ENCODE measurements at places on chromosomes 6 and 20. TPM values are rescaled to one million over a fixed set of nuclear protein-coding genes. Genes with fewer than 3 reads are reported as not detected.
A peak's percentile ranks its signal among the peaks of the same experiment; 100 is the strongest.

DNA sequence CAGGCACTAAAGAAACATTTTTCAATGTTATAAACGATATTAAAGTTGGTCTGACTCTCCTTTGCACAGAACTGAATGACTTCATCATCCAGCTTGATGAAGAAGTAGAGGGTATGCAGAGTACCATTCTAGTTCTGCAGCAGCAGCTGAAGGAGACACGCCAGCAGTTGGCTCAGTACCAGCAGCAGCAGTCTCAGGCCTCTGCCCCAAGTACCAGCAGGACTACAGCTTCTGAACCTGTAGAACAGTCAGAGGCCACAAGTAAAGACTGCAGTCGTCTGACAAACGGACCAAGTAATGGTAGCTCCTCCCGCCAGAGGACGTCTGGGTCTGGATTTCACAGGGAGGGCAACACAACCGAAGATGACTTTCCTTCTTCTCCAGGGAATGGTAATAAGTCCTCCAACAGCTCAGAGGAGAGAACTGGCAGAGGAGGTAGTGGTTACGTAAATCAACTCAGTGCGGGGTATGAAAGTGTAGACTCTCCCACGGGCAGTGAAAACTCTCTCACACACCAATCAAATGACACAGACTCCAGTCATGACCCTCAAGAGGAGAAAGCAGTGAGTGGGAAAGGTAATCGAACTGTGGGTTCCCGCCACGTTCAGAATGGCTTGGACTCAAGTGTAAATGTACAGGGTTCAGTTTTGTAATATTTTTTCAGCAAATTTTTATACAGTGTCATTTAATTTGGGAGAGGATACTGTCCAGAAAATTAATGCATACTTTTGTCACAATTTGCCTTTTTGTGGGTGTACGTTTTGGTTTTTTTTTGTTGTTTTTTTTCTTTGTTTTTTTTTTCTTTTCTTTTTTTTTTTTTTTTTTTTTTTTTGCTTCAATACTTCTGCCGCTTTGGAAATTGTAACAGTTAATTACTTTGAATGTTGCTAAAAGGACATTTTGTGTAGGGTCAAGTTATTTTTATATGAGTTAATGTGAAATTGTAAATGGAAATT, 6.6 kb upstream of the ACAT2 start:
- no peak for DNase-seq

- DNase-seq, result no peak
These were observed 14.8 kb downstream of the FAXC start for GRCh38 chr6:99334526-99335127.

- DNase-seq, result no peak
These were observed 60.1 kb downstream of the FAM217A start for GRCh38 chr6:4018924-4019236.

GRCh38 chr6:138318741-138319375, 58.8 kb upstream of the SMIM28 start:
- no peak for DNase-seq

DNA sequence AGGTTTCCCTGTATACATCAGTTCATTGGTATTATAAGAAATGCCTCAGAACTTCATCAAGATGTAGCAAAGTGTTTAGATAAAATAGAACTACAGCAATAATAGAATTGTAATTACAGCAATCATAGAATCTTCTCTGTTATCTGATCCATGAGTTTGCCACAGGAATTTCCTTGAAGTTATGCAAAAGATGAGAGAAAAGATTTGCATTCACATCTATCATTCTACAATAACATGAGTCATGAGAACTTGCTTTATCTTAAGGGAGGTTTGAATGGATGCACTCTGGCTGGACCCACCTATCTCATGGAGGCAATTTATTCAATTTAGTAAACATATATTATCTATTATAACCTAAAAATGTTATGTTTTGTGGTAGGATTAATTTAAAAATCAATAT, 329.8 kb upstream of the EPHA7 start:
- DNase-seq, result no peak

DNA sequence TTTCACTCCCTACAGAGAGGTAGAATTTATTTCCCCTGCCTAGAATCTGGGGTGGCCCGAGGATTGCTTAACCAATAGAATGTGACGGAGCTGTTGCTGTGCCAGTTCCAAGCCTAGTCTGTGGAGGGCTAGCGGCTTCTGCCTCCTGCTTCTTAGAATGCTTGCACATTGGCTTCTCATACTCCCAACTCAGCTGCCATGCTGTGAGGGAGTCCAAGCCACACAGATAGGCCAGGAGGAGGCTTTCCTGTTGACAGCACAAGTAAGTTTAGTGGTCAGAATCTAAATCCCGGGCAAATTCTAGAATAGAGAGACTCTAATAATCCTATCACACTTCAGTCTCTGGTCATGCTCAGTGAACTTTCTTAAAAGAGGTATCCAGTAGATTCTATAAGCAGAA, 57.5 kb upstream of the SNRPB2 start:
- no peak for DNase-seq

DNA sequence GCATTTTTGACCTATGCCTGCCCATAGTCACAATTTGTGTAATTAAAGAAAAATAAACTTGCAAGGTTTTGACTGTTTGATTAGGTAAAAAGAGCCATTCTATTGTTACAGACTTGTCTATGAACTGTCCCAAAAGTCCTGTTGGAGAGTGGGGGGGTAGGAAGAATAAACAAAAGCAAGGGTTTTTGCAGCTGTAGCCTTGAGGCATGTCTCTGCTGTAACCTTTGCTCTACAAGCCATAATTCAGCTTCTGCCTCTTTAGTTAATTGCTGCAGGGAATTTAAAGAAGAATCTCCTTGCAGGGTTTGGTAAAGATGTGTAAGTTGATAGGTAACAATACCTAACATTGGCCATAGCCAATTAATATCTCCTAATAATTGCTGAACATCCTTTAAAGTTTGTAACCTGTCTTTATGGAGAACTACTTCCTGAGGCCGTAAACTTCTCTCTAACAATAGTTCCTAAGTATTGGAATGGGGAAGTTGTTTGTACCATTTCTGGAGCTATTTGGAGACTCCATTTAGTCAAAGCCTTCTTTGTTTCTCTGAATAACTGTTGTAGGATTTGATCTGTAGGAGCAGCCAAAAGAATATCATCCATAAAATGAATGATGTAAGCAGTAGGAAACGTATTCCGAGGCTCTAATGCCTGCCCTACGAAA, 7.9 kb upstream of the ABHD12 start:
- DNase-seq, result no peak

- DNase-seq, result no peak
These were observed 27.2 kb upstream of the EFHC1 start for GRCh38 chr6:52392944-52393343.

GRCh38 chr6:51720327-51720726, 367.1 kb downstream of the PKHD1 start:
- DNase-seq, result no peak

- no peak for DNase-seq
These were observed 7.4 kb downstream of the LY86 start for GRCh38 chr6:6595952-6596351.

- DNase-seq, result no peak
These were observed 64.9 kb downstream of the DLL1 start for GRCh38 chr6:170225852-170226417.

DNA sequence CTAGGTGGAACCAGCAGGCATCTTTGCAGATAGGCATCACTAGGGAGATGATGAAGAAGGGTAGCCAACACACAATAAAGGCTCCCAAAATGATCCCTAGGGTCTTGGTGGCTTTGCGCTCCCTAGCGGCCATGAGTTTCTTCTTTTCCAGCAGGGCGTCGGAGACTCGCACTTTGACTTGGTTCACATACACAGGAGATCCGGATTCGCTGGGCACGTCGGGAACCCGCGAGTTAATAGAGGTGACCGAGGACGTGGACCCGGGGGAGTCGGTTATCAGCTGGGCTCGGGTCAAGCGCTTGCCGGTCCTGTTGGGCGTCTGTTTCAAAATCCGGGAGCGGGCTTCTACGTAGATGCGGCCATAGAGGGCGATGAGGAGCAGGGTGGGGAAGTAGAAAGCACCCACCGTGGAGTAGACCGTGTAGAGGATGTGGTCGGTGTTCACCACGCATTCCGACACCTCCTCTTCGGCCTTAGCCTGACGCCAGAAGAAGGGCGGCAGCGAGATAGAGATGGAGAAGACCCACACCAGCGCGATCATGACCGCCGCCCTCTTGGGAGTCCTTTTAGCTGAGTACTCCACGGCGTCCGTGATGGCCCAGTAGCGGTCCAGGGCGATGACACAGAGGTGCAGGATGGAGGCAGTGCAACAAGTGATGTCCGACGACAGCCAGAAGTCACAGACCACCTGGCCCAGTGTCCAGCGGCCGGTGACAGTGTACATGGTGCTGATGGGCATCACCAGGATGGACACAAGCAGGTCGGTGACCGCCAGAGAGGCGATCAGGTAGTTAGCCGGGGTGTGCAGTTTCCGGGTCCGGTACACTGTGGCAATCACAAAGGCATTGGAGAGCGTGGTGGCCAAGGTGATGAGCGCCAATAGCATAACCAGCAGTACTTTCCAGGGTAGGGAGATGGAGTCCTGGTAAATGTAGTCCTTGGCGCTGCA, 658 bp downstream of the HTR1B start:
- no peak for DNase-seq

DNA sequence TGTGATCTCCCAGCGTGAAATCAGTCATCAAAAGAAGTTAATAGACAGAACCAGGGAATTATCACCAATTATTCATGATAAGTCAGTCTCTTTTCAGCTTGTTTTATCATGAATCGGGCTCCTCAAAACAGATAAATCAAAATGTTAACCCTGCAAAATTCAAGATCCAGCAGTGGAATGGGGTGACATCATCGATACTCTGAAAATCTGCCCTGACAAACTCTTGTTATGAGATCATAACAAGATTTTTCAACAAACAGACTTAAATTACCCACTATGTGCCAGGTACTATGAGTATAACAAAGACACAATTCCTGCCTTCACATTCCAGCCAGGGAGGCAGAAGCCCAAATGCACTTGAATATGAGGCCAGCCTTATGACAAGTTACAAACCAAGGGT, 64.4 kb downstream of the PTPRK start:
- no peak for DNase-seq

DNA sequence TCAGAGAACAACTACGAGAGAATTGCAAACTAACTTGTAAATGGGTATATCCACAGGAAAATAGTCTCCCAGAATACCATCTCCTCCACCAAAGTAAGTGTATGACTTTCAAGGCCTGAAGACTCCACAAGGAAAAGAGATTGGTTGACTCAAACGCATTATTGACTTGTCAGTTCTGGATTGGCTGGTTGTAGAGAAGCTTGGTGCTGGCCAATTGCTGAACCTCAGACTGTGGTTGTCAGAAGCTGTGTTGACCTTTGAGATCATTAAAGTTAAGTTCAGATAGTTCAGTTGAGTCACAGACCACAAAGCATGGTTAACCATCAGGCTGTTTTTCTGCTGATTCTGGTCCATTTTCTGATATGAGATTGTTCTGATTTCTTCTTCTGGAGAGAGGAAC, 388.3 kb downstream of the BMP2 start:
- DNase-seq, result no peak

DNA sequence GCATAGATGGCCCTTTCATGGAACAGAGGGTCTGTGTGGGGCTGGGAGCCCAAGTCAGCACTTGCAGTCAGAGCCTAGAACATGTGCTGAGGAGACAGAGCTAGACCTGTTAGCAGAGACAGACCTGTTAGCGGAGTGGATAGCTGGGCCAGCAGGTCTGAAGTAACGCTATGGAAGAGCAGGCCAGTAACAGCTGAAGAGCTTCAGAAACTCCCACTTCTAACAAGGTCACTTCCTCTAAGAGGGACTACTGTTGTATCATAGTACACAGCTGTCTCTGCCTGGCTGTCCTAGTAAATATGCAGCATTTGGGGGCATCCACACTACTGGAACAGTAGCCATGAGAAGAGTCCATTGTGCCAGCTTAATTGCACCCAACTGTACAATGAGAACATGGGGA, 41.2 kb upstream of the POLR1H start:
- no peak for DNase-seq

DNA sequence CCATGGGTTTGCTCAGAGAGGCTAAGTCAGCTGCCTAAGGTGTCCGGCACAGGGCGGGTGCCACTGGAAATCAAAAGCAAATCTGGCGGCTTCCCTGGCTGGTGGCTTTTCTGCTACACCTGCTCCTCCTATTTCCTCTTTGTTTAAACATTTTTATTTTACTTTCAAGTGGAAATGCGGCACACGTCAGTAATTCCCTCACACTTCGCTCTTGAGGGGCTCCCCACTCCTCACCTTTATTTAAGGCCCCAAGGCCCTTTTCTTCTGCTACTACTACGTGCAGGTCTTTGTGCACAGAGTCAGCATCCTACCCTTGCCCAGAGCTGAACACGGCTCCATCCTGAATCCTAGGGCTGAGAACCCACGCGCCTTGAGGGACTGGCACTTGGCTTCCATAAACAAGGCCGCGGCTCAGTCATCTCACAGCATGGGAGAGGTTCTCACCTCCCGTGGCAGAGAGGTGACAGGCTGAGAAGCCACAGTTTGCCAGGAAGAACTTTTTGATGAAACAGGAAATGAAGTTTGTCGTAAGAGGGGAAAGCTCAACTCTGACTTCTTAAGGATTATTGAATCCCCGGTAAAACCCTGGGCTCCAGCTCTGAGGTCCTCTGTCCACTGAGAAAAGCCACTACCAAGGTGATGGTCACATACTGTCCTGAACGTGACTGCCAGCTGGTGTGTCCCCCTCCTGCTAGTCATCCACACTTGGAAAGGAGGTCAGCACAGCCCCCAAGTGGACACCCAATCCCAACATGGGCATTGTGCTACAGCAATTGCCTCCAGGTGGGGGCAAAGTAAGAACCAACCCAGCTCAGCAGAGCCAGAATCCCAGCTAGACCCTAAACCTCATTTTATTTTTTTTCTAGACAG, 48.0 kb downstream of the NFATC2 start:
- DNase-seq, result no peak

- no peak for DNase-seq
These were observed 28.3 kb downstream of the ZNF292 start for GRCh38 chr6:87183687-87184086.

DNA sequence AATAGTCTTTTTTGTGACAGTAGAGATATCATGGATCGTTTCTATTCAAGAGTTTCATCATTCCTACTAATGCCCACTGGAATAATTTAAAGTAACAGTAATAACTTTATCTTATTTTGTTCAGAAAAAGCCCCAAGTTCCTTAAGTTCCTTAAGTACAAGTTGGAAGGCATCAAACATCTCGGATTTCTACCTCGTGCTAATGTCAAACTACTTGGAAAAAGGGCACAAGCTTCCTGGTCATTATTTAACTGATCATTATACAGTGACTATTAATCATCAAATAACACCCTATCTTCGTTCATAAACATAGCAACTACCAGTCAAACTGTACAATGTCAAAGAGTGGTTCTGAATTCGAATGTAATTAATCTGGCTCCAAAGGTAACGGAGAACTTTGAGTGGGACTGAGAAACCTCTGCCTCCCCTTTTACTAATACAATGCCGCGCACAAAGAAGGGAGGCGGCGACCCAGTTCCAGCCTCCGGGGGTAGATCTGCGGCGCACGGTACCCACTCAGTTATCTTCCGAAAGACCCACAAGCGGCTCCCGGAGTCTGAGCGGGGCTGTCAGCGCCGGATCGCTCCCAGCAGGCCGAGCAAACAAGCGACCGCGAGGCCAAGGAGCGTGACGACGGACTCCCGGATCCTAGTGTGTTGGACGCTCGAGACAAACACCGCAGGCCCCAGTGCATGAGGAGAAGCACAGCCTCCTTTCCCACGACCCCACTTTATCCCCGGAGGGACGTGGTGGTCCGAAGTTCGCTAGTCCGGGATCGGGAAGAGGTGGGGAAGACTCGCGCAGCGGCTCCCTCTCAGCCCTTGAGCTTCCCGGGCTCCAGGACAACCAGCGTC, 716 bp downstream of the SHPRH start:
- DNase-seq, result peak; percentile 54

CCN6 gene
- polyA plus RNA-seq, result 1.4 TPM

MMP24 gene
- polyA plus RNA-seq, result 1.8 TPM

SLC26A8 gene
- 0.25 TPM for polyA plus RNA-seq

CAPN11 gene
- polyA plus RNA-seq, result 0.14 TPM

SPTLC3 gene
- 21.9 TPM for polyA plus RNA-seq

GCNT2 gene
- polyA plus RNA-seq, result 14.3 TPM

PRKN gene
- 12.4 TPM for polyA plus RNA-seq

Measured in right renal pelvis (tissue), 4 donors.